Activated CD4-positive, alpha-beta T cell treated with anti-CD3 and anti-CD28 coated beads, Interleukin-2, amount 50 U/mL, for 24 hours (primary cell): ENCODE measurements at places on chromosomes 13 and 19.

DNA sequence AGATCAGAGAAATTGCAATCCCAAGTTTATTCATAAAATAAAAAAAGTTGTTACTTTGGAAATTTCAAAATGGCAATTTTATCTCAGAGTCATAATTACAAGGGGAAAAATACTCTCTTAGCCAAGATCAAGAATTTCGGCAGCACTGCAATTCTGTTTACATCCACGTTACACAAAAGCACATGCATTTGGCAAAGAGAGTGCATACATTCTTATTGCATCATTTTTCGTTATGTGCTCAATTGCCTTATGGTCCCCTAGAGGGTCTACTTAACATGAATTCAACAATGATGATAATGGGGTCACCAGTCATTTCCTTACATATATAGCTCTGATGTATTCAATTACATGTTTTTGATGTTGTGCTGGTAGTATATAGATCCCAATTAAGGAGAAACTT, 498.0 kb downstream of the DIAPH3 start:
- DNase-seq, result no peak

DNA sequence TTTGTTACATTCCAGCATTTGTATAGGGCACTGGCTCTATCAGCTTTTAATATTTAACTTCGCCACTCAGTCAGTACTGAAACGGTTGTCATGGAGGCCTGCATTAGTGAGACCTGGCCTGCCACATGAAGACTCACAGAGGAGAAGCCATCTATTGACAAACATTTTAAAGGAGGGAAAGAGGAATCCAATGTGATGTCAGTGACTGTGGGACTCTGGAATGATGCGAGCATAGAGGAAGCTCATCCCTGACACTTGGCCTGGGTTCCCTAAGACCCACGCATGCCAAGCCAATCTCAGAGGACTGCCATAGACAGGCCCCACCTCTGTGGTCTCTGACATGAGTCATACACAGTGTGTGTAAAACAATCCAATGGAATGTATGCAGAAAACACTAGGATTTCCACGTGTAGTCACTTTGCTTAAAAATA, 7.9 kb upstream of the DPY19L3 start:
- DNase-seq, result no peak

- no peak for DNase-seq
Observed at GRCh38 chr19:45484273-45484945, 12.4 kb downstream of the RTN2 start.

DNA sequence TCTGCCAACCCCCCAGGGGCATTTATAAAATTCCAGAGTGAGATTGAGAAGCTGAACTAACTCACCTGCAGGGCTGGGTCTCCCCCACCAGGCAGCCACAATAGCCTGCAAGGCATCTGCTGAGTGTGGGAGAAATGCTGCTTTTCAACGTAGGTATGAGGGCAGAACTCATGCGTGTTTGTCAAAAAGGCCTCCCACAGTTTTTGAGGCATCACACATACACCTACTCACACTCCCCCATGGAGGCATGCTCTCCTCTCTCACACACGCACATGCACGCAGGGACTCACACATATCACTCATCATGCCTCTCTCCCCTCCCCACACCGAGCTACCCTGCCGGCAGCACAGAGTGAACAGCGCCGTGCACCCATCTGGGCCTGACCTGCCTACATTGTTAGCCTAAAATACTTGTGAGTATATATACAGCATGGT, 390.5 kb downstream of the FGF9 start:
- peak; percentile 46 for DNase-seq

GRCh38 chr13:95652821-95653220, 8.3 kb upstream of the DZIP1 start:
- no peak for DNase-seq

DNA sequence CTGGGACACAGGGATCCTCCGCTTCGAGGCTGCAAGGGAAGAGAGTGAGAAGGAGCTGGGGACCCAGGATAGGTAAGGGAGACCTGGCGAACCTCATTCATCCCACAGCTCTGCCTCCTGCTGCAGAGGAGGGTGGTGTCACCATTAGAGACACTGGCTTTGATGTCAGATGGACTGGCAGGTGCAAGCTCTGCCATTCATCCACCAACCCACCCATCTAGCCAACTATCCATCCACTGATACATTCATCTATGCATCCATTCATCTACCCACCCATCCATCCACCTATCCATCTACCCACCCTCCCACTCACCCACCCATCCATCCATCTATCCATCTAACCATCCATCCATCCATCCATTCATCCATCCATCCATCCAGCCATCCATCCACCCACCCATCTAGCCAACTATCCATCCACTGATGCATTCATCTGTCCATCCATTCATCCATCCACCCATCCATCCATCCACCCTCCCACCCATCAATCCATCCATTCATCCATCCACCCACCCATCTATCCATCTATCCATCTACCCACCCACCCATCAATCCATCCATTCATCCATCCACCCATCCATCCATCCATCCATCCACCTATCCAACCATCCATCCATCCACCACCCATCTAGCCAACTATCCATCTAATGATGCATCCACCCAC, 5.7 kb downstream of the C19orf33 start:
- no peak for DNase-seq

GRCh38 chr13:94608586-94608985, 6.9 kb downstream of the GPR180 start:
- no peak for DNase-seq

DNA sequence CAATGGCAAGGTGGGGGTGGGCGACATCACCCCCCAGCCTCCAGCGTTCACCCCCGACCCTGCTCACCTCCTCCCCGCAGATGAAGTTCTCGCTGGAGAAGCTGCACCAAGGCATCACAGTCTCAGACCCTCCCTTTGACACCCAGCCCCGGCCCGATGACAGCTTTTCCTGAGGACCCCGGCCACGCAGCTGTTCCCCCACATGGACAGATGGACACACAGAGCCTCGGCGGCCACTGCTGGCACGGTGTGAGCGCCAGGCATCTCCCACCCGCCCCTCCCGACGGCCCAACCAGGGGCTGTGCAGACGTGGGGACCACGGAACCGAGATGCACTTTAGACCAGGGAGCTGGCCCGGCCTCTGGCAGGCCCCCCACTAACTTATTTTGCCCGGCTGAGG, 4.3 kb upstream of the SCN1B start:
- no peak for DNase-seq

DNA sequence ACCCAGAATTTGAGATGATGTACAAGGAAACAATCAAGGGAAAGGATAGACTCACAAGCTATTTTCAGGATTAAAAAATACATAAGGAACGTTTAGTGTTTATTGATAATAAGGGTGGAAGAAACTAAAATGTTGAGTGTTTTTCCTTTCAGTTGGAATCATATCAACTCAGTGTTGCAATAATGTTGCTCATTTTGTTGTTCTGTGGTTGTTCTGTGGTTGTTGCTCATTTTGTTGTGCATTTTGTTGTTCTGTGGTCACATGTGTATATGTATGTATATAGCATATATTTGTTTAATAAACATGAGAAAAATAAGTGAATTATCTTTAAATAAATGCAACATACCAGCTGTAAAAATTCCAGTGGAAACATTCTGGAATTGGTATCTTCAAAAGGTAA, 262.4 kb upstream of the SPRY2 start:
- no peak for DNase-seq

- DNase-seq, result no peak
Observed at GRCh38 chr13:35387682-35388250, 88.7 kb downstream of the MAB21L1 start.

DNA sequence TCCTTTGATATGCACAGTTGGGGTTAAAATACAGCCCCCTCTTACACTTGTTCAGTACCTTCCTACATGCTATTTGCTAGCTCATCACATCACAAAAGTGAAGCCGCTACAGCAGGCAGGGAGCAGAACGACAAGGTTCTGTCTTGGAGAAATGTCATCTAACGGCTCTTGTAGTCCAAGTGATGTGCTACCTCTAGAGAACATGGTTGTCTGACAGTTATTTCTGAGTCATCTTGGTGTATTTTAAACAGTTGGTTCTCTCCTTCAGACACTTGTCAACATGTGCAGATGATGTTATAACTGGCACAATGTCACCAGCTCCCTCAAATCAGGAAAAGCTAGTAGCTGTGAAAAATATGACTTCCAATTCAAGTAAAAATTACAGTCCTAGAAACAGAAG, 865.0 kb downstream of the PCDH9 start:
- no peak for DNase-seq

DNA sequence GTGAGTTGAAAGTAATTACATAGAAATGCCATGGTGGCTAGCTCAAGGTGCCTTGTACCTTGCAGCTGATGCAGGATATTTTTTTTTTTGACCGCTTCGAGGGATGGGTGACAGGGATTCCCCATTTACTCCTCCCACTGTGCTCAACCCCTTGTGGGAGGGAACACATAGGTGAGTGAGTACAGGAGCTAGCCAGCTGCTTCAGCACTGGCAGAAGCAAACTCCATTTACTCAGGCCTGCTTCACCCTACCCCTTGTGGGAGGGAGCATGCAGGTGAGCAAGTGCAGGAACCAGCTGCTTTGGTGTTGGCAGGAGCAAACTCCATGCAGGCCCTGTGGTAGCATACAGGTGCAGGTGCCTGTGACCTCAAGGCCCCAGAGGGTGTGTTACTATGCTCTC, 330.1 kb downstream of the TDRD3 start:
- DNase-seq, result no peak

DNA sequence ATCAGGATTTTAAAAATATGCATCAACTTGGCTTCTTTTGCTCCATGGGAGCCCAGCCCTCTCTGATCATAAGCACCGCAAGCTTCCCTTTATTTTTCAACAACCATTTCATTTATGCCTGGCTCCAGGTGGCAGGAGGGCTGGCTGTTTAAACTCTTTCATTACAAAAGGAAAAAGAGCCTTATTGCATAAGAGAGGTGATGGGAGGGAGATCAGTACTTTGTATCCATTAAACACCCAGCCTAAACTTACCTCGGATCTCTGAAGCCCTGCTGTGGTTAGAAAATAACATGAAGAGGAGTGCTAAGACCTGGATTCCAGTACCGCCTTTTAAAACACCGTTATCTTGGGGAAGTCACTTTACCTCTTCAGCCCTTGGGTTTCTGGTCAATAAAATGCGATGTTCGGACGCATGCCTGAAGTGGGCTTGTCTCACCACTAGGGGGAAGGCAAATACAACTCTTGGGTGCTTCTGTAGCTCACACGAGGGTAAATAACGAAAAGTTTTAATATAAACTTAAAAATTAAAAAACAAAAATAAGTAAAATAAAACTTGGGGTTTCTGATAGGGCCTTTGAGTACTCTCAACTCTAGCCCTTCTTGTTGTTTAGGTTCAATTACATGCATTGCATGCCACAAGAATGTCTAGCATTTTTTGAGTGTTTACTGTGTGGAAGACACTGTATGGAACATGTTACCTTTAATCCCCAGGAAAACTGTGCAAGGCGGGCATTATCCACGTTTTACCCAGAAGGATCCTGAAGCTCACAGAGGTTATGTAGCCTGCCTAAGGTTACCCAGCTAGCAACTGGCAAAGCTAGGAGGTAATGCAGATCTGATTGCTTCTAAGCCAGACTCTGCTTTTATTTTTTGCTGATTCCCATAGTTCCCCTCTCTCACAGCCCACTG, 240.3 kb downstream of the LMO7 start:
- DNase-seq, result peak; percentile 38

- DNase-seq, result peak; percentile 99
Observed at GRCh38 chr19:44770550-44771257, 7.0 kb upstream of the CBLC start.

DNA sequence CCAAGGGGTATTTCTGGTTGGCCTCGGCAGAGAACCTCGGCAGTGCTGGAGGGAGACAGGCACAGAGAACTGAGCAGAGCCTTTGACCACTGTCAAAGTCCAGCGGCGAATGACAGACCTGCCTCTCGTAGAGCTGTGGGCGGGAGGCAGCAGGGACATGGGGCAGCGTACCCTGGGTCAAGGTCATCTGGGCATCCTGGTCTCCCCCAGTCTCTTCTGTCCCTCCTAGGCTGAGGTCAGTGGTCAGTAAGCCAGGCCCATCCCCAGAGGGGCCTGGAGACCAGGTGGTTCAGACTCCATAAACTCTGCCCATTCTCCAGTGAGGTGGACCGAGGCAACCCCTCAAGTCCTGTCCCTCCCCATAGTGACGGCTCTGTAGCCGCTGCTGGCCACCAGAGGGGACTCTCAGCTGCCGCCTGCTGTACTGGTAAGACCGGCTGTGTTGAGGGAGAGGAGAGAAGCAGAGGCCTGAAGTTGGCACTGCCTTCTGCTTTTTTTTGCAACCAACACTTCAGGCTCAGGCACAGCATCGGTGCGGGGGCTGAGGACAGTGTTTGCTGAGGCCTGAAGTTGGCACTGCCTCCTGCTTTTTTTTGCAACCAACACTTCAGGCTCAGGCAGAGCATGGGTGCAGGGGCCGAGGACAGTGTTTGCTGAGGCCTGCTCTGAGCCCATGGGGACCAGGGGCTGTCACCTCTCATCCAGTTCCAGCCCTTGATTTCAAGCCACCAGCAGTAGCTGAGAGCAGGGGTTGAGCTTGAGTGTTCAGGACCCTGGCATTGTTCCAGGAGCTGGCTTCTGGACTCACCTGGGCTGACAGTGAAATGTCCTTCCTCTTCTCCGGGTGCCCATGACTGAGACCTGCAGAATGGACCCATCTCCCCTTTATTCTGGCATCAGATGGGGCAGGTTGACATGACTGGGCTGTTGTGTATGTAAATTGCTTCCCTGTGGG, at the start of gene PGLYRP2:
Gene PGLYRP2, minus strand, starts transcription at position 111 of the 955 bp plus-strand sequence. CDS start 130 bp downstream, outside the sequence.
- DNase-seq, result no peak

DNA sequence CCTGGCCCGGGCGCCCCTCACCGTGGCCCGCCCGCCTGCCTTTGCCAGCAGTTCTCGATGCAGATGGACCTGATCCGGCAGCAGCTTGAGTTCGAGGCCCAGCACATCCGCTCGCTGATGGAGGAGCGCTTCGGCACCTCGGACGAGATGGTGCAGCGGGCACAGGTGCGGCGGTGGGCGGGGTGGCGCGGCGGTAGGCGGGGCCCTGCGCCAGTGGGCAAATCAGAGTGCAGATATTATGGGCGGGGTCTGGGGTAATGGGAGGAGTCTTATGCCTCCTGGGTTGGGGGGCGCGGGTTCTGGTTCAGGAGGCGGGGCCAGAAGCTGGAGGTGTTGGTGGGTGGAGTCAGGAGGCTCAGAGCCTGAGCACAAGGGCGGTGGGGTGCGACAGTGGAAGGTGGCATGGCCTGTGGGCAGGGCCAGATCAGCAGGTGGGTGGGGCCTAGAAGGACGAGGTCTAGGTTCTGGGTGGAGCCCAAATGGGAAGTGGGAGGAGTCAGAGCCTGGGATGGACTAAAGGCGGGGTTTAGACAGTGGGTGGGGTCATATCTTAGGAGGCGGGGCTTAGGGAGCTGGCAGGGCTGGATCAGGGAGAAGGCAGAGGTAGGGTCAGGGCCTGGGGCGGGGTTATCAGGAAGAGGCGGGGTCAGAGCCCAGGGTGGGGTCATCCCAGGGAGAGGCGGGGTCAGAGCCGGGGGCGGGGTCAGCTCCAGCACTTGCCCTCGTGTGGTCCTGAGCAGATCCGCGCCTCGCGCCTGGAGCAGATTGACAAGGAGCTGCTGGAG, 5.6 kb downstream of the APC2 start:
- no peak for DNase-seq

DNA sequence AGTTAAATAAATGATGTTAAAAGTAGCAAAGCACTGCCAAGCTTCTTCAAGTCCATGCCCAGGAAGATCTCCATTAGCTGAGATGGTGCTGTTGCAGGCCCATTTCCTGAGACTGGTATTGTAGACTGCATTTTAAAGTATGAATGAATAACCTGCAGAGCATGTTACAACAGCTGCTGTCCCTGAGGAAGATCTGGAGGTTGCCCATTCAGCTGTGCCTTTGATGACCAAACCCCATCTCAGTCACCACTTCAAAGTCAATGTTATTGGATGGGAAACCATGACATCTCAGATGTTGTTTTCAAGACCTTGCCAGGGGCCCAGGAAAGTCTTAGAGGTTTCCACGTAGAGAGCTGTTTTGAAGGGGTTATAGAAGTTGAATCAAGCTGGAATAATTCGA, 281.3 kb downstream of the MTUS2 start:
- DNase-seq, result no peak

- DNase-seq, result peak; percentile 11
Observed at GRCh38 chr19:29771708-29772414, 39.9 kb upstream of the CCNE1 start.
